Activated CD8-positive, alpha-beta memory T cell treated with anti-CD3 and anti-CD28 coated beads for 48 hours (primary cell): ENCODE measurements at places on chromosomes 2 and 18.

- DNase-seq = no peak
These were observed 17.1 kb upstream of the SLC39A10 start for GRCh38 chr2:195639959-195640358.

- DNase-seq = no peak
These were observed 42.8 kb downstream of the SP110 start for GRCh38 chr2:230176996-230177395.

GRCh38 chr18:9726936-9727335 lies 18.8 kb downstream of the RAB31 start:
- DNase-seq = no peak

DNA sequence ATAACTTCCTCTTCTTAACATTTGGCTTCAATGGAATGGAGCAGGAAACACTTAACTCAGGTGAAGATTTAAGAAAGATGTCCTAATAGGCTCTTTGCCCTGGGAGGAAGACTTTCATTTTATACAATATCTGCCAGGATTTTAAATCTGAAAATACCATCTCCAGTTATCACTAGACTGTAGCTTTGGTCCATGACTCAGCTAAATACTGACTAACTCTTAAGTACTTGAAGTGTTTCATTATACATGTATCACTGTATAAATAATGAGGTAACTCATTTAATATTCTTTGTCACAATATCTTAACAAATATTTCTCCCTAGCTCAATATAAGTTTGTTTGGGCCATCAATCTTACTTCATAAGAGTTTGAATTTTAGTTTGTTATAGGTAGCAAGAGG lies 34.7 kb downstream of the RBKS start:
- DNase-seq = no peak

DNA sequence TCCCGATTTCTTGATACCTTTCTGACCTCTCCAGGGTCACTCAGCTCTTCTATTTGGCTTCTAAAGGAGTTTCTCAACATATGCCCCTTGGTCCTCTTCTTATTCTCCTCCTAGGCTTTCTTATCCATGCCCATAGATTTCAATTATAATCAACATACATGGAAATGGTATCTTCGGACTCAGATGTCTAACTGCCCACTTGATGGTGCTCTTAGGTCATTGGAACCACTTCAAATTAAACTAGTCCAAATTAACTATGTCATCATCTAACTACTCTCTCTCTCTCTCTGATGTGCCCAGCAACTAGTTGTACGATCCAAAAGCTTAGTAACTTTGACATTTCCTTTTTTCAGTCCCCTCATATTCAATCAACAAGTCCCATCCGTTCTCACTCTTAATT lies 43.2 kb upstream of the GPR75 start:
- DNase-seq = no peak

- no peak for DNase-seq
These were observed 38.0 kb downstream of the CYP1B1 start for GRCh38 chr2:38037757-38038621.

- DNase-seq = no peak
These were observed 64.5 kb downstream of the SH3YL1 start for GRCh38 chr2:199041-199966.
